Stimulated activated CD8-positive, alpha-beta memory T cell treated with anti-CD3 and anti-CD28 coated beads, Interleukin-15, amount 100 ng/mL, for 24 hours (primary cell): ENCODE measurements at places on chromosomes 1 and 21.

DNA sequence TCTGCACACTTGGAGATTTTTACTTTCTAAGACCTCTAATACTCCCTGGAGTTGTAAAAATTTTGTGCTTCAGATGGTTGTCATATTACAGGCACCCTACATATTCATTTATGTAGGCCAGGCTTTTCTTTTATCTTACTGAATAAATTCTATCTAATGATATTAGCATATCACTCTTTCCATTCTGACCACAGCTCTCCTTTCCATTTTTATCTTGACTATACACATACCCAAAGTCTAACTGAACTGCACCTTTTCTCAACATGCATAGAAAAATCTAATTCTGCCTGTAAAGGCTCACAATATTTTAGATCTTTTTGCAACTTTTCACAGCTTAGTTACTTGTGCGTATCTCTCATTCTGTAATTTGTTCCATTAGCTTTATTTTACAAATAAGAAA is 52.7 kb upstream of the TSHB start:
- DNase-seq: no peak

DNA sequence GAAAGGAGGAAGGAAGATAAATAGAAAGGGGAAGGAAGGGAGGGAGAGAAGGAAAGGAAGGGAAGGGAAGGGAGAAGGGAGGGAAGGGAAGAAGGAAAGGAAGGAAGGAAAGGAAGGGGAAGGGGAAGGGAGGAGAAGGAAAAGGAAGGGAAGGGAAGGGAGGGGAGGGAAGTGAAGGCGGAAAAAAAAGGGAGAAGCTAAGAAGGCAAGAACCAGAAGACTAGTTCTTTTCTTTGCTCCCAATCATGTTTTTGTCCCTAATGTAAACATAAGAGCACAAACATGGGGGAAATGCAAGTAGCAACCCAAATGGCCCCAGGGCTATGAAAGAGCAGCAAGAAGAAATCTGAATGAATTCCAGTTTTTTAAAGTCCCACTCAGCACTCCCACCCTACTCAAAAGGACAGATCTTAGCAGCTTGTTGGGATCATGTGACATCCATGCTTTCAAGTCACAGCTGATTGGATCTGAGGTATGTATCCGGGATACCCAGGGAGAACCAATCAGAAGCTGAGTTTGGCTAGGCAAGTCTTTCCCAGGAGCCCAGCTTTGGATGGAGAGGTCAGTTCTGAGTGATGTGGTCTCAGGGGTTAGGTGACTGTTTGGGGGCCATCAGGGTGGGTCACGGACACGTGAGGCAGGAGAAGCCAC is 24.2 kb upstream of the FHAD1 start:
- DNase-seq: no peak

DNA sequence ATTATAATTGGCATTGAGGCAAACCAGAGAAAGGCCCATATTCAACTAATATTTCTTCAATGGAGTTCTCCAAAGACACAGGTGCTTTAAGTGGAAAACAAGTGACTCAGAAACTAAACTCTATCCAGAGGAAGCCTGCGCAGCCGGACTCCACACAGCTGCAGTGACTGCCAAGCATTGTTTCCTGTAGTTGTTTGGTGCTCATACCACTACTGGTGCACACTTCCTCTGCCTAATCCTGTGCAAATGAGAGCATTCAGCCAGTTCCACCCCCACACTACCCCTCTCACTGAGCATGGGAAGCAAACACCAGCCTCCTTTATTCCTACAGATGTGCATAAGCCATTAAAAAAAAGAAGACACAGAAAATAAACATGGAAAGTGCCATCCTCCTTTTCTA is 102.9 kb downstream of the VAV3 start:
- DNase-seq: no peak

DNA sequence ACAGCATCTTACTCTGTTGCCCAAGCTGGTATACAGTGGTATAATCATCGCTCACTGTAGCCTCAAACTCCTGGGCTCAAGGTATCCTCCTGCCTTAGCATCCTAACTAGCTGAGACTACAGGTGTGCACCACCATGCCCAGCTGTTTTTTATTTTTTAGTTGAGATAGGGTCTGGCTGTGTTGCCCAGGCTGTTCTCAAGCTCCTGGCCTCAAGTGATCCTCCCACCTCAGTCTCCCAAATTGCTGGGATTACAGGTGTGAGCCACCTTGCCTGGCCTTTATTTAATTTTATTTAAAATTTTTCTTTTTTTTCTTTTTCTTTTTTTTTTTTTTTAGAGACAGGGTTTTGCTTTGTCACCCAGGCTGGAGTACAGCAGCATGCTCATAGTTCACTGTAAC is 9.2 kb downstream of the MAP7D1 start:
- no peak for DNase-seq

GRCh38 chr1:231679109-231679508 is 52.5 kb downstream of the DISC1 start:
- no peak for DNase-seq

- DNase-seq: no peak
Observed at GRCh38 chr1:95095833-95096217, 21.3 kb upstream of the TLCD4 start.

DNA sequence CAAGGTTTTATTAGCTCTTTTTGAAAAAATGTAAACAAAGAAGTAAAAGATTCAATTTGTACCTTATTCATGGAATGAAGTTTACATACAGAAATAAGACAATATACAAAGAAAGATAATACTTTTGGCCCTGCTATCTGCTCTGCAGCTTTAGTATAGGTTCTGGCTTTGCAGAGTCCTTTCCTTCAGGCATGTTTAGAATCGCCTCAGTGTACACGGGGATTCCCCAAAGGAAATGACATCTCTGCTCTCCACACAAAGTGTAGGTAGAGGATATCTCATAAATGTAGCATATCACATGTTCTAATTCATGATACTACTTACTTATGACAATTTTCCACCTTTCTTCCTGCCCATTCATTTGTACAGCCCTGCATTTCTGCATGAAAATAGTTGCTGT is 222.6 kb upstream of the DPYD start:
- no peak for DNase-seq

DNA sequence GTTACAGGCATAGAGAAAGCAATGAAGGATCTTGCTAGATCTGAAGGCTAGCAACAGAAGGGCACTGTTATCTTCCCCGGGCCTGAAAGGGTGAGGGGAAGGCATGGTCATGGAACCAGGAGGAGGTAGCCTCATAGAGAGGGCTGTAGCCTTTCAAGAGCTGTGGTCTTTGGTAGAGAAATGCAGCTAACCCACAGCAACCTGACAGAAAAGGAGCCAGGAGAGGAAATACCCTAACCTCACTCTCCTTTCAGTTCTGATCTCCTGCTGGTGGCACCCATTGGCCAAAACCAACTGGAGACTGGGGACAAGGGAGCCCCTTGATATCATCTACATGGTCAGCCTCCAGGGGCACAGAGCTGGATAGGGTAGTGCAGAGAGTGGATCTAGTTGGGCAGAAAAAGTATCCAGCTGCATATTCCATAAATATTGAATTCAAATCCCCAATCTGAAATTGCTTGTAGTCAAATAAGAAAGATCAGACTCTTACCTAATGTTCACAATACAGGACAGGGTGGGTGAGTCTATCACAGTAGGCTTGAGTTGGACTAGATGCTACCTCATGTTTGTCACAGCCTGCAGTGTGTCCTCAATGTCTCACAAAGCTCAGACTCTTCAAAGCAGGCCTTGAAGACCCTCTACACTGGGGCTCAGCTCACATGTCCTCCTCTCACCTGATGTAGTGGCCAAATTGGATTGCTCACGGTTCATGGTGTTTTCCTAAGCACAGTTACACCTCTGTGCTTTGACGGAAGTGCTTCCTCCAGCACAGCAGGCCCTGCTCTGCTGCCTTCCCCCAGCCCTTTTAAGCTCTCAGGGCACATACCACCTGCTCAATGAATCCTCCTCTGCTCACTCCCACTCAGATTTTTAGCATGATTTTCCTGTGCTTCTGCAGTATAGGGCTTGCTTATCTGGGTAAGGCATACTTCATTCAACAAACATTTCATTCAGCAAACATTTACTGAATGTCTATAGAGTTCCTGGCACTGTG is 74.1 kb upstream of the JUN start:
- DNase-seq: no peak

DNA sequence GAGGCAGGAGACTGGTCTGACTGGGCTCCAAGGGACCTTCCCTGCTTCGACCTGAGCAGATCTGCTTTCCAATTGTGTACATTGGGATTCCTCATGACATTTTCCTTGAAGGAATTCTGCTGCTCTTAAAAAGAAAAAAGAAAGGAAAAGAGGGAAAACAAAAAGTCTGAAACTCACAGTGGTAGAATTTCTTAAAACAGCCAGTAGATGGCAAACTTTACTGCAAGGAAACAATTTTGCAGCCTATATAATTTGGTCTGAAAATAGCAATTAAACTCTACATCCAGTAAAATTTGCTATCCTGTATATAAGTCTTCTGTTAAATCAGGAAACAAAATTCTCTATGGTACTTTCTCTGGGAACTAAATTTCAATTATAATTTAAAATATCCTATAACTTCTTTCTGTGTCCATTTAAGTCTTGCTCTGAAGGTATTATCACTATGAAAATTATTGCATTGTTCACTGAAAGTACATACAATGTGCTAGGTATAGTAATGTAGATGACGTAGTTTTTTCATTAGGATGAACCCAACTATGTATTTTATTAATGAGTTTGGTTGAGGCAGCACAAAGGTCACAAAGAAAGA is 59.8 kb downstream of the CRB1 start:
- DNase-seq: no peak

DNA sequence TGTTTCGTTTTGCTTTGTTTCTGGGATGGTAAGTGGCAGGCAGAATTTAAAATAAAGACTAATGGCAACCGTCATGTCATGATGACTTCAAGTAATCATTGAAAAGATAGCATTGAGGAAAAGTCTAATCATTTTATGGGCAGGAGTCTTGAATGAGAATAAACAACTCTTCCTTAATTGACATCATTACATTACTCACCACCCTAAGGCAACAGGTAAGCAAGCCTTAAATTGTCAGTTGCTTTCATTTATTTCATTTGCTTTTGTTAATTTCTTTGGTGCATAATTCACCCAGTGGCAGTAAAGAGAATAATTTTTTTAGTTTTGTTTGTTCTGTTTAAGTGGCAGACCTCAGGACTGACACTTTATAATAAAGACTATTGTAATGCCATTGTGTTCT is 669.0 kb downstream of the RWDD3 start:
- no peak for DNase-seq

DNA sequence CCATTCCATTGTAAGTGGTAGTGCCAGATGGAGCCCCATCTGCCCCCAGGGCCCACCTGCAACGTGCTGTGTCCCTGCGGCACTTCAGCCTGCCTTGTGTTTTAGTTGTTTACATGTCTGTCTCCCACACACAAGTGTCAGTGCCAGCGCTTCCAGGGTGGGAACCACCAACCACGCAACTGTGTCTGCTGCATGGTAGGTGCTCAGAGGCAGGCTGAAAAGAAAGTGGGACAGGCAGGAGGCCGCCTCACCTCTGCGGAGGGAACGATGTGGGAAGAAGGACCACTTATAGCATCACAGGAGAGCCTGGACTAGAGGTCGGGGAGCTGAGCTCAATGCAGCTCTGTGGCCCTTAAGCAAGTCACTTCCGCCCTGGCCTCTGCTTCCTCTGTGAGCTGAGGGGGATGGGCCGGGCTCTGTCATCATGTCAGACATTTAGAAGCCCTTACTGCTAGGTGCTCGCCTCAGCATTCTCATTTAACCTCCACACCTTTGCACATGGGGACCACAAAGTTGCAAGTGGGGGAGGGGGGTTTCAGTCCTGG is 17.9 kb downstream of the SLC9A1 start:
- peak; percentile 35 for DNase-seq

DNA sequence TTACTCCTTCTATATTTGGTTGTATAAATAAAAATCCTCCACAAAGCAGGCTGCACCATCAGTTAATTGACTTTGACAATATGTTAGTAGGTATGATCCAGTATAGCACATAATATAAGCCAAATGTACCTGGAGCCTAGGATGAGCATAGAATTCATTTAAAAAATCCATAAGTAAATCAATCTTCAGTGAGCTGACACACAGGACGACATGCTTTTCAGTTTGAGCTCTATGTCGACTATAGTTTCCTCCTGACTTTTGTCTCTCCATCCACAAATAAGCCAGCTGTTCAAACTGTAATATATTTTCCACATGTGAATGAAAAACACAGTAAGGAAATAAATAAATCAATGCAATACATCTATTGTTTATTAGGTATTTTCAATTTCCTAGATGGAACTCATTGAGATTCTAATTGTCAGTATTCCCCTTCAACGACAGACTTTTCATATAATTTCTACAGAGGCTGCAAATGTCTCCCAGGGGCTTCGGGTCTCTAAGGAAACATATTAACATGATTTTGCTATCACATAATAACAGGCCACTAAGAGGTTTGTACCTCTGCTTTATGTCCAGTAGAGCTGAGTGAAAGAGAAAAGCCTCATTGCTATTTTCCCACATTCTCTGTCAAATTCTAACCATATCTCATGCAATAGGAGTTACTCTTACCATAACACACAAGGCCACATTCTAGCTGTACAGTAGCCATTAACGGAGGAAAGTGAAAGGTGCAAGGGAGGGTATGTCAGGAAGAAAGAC is 180.1 kb downstream of the KCNT2 start:
- no peak for DNase-seq

DNA sequence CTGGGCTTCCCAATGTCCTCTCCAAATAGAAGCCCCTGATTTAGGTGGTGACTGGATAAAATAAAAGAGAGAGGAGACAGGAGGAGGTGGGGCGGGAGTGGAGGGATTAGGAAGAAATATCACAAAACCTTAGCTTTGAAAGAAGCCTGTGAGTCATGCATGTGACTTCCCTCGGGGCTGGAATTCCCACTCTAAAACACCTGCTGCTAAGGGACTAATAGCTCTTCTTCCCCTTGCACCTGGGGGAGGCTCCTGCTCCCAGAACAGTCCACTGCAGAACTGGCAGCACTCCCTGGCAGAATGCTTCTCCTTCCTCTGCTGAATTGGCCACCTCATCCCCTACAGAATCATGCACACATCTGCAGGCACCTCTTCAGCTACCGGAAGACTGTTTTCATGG is 207.2 kb downstream of the ATG4C start:
- no peak for DNase-seq

- no peak for DNase-seq
Observed at GRCh38 chr1:98184856-98185255, 264.0 kb upstream of the DPYD start.

DNA sequence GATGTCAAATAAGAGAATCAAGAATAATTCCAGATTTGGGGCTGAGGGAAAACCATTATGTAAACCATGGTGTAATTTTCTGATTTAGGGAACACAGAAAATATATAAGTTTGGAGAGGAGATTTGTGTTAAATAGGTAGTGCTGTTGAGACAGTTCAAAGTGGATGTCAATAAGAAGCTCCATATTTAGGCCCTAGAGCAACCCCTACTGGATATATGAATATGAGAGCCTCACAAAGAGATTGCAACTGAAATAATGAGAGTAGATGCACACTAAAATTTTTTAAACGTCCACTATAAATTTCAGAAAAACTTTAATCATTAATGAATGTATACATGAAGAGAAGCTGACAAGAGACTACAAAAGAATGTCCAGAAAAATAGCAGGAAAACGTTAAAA is 1447.8 kb upstream of the PRMT6 start:
- DNase-seq: no peak

DNA sequence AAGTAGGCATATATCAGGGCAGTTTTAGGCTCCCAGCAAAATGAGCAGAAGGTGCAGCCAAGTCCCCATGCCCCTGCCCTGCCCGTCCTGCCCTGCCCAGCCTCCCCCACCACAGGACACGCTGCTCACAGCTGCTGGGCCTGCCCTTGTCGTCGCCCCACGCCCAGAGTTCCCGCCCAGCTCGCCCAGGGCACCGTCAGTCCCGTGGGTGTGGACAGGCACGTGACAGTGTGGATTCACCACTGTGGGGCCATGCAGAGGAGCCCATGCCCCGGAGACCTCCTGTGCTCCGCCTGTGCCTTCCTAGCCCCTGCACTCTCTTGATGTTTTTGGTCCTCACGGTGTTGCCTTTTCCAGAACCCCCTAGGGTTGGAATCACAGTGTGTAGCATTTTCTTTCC is 7.0 kb downstream of the FAAP20 start:
- DNase-seq: no peak
